ENCODE measurements at places on chromosomes 7 and 10.

DNA sequence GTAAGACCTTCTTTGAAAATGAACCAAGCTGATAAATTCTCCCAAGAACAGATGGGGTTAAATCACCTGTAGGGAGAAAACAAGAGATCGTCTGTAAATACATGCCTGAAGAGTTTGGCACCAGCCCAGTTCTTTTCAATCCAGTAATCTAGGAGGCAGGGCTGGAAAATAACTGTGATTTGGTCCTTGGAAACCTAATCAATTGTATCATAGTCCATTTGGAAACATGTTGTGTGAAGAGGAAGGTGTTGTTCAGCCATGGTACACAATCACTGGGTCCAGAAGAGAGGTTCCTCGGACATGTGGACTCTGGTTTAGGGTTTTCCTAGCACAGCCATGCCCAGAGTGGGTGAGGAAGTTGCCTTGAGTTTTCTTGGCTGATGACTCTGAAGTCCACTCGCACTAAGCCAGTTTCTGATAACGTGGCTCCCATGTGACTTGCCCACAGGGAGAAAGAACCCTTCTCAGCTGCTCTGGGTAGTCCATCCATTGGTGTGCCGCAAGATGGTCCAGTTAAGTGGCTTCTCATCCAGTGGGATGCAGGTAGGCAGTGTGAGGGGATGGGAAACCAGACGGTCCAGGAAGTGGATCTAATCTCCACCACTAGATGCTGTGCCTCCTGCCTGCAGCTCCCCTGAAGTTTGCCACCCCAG lies 5.1 kb downstream of the BLNK start:
- DNase-seq: no peak

DNA sequence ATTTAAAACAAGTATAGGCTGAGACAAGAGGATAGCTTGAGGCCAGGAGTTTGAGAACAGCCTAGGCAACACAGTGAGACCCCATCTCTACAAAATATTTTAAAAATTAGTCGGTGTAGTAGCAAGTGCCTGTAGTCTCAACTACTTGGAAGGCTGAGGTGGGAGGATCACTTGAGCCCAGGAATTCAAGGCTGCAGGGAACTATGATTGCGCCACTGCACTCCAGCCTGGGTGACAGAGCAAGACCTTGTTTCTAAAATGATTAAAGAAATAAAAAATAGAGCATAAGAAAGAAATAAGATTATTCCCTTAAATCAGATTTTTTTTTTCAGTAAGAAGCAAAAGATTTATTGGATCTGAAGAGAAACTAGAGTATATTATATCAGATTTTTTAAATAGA lies 11.7 kb downstream of the LRRC20 start:
- no peak for DNase-seq

- no peak for DNase-seq
Observed at GRCh38 chr10:34736976-34737771, 77.9 kb downstream of the PARD3 start.

GRCh38 chr10:97069026-97069425 lies 116.7 kb downstream of the SLIT1 start:
- no peak for DNase-seq

- DNase-seq: no peak
Observed at GRCh38 chr7:108017776-108018151, 14.8 kb upstream of the LAMB1 start.

DNA sequence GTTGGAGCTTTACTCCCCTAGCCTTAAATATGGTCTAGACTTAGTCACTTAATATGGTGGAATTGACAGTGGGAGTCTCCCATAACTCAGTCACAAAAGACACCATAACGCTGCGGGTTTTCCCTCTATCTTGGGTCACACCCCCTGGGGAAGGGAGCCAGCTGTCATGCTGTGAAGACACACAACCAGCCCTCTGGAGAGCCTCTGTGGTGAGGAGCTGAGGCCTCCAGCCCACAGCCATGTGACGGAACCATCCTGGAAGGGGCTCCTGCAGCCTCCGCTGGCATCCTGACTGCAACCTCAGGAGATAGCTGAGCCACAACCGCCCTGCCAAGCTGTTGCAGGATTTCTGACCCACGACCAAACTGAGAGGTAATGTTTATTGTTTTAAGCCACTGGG lies 37.9 kb downstream of the PAXIP1 start:
- no peak for DNase-seq

- DNase-seq: no peak
Observed at GRCh38 chr7:87032604-87033339, 26.7 kb downstream of the ELAPOR2 start.

DNA sequence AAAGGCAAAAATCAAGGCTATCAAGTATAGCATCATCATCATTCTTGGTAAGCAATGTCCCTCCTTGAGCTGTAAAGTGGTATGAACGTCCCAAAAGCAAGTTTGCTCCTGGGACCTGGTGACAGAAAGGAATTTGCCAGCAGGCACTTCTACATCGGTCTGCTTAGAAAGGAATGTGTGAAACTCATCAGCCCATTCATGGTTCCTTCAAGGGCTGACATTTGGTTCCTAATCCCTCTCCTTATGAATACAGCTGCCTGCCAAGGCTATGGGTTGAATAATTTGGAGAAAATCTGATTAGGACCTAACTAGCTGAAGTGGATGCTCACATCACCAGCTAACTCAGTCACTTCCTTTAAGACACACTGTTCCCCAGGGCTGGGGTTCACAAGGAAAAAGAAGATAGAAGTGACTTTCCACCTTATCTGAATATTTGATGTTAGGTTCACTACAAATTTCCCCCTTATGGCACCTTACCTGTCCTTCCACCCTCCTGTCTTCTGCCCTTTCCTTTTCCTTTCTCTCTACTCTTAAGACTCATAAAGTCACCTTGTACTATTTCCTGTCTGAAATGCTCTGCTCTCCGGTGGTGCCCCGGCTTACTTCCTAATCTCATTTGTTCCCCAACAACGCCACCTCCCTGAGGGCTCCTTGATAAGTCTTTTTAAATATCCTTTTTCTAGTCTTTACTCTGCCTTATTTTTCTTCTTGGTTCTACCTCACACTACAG lies 187.1 kb downstream of the NPSR1 start:
- DNase-seq: no peak

DNA sequence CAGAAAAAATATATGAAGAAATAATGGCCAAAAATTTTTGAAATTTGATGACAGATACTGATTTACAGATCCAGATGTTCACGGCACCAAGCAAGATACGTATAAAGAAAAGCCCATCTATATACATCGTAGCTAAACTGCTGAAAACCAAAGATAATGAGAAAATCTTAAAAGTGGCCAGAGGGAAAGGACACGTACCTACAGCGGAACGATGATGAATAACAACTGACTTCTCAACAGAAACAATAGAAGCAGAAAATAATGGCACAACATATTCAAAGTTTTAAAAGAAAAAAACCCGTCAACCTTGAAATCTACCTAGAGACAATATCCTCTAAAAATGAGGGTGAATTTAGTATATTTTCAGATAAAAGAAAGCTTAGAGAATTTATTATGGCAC lies 31.9 kb downstream of the IL2RA start:
- DNase-seq: no peak
